ENCODE measurements at places on chromosomes 6 and 20.
A peak's percentile ranks its signal among the peaks of the same experiment; 100 is the strongest.

DNA sequence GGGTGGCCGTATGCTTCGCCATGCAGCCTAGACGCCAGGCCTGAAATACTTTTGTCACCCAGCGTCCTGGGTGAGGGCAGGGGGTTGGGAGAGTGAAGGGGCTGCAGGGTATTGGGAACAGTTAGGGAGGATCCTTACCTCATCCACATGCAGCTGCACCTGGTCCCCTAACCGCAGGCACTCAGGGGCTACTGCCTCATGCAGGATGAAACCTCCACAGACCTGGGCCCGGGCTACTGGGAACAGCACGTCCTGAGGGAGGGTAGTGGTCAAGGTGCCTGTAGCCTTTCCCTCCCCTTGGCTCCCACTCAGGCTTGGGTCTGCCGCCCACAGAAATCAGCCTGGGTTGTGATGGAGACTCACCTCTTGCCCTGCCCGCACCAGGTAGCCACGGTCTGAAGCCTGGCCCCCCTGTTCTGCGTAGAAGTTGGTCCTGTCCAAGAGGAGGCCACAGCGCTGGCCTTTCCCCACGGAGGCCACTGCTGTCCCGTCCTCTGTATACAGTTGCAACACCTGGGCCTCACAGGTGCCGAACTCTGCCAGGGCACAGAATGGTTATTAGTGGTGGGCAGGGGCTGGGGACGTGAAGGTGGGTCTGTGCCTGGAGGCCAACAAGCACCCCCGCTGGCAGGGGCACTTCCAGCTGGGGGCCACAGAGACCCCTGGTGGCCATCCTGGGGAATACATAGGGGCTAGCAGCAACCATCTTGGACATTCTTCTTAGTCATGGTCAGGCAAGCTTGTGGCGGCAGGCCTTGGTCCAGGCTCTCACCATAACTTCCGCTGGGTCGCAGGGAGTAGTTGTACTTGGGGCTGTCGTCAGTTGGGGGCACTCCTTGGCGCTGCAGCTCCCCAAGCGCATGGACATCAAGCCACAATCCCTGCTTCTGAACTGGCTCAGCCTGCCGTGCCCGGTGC, 8.6 kb downstream of the AARS2 start:
- no peak for DNase-seq

DNA sequence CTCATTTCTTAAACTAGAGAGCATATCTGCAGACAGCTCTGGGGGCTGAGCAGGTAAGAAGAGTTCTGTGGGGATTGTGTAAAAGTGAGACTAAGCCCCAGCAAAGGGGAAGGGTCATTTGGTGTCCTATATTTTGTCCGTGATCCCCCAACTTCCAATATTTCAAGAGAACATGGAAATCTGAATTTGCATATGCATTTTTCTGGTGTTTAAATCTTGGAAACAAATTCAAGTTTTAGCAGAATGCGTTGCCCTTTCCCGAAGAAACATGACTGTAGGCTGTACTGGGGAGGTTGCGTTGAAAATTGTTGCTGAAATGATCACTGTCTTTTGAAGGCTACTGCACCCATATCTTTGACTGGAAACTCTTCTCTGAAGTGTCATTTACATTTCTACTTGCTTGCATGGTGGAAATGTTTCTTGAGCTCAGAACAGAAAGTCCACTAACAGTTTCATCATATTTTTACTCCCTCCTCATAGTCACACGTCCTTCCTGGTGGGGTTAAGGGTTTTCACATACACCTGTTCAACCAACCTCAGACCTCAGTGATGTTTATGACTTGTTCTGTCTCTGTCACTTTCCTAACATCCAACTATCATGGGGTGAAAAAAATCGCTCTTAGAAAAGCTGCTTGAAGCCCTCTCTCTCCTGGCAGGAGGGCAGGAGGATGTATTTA, 140.3 kb downstream of the BCAS1 start:
- DNase-seq: no peak

- DNase-seq: no peak
These were observed 13.3 kb downstream of the GGT7 start for GRCh38 chr20:34859367-34859766.

- no peak for DNase-seq
These were observed 235.5 kb upstream of the KCNQ5 start for GRCh38 chr6:72386324-72386723.

GRCh38 chr6:41720262-41720620, 15.2 kb downstream of the TFEB start:
- DNase-seq: no peak

- no peak for DNase-seq
These were observed 132.7 kb downstream of the ERMARD start for GRCh38 chr6:169884158-169884557.

DNA sequence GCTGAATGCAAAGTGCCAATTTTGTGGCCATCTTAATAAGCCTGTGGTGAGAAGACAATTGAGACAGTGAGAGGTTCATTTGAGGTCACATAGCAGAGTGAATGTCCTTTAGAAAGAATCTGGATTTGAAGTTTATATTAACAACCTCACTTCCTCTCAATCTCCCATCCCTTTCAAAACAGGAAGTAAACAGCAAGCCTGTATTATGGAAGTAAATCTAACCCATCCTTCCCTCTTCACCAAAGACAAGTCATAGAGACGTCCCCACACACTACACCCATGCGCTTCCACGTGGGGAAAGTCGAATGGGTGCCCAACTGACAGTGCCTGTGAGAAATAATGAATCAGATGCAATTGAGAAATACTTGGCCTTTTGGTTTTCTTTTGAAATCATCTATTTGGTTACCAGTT, 28.8 kb upstream of the CCND3 start:
- DNase-seq: no peak

- no peak for DNase-seq
These were observed 134.7 kb downstream of the AIG1 start for GRCh38 chr6:143195349-143195845.

DNA sequence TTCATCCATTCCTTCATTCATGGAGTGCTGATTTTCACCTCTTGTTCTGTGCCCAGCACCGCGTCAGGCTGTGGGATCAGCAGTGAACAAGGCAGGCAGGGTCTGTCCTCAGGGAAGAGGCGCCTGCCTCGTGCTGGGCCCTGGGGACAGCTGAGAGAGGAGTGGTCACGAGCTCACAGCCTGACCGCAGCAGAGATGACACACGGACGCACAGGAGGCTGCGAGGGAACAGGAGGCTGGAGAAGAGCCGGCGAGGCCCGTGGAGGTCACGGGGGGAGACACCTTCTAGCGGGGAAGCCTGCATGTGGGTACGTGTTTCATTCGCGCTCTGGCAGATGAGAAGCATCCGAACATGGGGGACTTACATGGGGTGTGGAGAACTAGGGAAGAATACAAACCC, 27.5 kb downstream of the PXDC1 start:
- DNase-seq: no peak

GRCh38 chr6:124539096-124539495, 423.1 kb upstream of the RNF217 start:
- DNase-seq: no peak

GRCh38 chr6:112044856-112045255, 9.0 kb upstream of the CCN6 start:
- no peak for DNase-seq

- DNase-seq: no peak
These were observed 188.3 kb downstream of the OGFRL1 start for GRCh38 chr6:71476872-71477271.

DNA sequence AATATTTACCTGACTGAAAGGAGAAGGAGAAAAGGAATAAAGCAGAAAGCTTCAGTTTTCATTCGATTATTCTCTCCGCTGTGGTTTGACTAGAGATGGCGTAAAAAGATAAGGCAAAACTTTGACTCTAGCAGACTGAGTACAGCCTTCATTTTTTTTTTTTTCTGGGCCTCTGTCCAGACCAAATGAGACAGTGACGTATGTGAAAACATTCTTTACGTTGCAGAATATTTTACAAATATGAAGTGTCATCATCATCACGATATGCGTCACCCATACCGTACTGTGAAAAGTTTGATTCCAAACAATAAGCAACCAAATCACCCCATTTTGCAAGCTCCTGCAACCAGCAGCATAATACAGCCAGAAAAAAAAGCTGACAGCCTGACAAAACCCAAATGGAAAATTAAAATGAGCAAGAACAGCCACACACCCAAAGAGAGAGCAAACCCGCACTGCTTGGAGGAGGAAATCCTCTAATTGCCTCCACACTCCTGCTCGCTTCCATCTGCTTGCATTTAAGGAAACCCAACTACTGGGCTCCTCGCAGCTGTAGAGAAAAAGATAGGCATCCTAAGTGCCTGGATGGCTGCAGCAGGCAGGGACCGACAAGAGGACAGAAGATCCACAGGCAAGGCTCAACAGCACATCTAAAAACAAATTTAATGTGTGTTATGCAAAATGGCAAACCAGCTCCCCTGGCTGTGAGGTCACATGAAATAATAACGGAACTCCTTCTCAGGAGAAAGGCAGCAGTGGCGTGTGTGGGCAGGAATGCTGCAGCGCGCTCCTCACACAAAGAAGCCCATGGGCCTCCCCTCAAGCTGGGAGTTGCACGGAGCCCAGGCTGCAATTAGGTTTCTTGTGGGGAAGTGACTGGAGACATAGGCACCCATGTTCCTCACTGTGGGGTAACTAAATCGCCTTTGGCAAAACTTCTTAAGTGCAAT, 113.1 kb downstream of the FYN start:
- DNase-seq: no peak

DNA sequence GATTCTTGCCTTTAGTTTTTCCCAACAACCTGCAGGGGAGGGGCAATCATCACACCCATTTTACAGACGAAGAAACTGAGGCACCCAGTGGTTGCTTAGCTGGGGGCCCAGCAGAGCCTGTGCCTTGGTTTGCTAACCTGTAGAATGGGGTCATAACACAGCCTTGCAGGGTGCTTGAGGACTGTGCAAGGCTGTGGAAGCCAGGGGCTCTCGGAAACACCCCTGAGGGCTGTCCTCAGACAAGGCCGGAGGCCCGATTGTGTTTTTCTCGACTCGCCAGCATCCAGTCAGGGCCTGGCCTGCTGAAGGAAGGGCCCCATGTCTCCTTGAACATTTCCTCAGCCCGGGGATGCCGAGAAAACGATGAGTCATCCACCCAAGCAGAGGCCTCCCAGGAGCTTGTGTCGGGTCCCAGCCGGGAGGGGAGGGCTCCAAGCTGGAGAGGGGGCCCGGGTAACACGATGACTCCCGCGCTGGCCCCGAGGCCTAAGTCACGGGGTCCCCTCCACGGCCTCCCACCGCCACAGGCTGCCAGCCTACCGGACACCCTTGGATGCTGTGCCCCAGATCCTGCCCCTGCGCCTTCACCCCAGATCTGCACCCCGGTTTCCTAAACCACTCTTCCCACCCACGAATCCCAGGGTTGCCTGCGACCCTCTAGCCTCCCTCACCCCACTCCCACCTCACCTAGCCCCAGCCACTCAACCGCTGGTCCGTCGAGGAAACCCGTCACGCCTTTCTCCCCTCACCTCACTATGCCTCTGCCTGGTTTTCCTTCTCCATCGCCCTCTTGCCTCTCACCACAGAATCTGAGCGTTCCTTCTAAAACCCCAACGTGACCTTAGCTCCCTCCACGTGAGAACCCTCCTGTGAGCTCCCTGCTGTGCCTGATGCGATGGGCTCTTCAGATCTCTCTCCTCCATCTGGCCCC, 10.6 kb downstream of the NOL4L start:
- DNase-seq: peak; percentile 76

GRCh38 chr6:5053864-5054244, 31.3 kb upstream of the PPP1R3G start:
- no peak for DNase-seq

GRCh38 chr6:129643968-129644367, 66.0 kb downstream of the ARHGAP18 start:
- no peak for DNase-seq

GRCh38 chr20:40090236-40090635, 598.8 kb downstream of the MAFB start:
- DNase-seq: no peak

DNA sequence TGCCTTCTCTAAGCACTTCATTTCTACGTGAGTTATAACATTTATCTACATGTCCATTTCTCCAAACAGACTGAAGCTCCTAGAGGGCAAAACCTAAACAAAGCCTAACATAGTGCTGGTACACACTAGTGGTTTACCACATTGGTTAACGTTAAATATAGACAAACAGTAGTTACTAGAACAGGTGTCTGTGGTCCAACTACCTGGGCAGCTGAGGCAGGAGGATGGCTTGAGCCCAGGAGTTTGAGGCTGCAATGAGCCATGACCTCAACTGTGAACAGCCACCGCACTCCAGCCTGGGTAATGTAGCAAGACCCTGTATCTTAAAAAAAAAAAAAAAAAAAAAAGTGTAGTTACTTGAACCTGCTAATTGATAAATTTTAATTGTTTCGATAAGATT, 26.5 kb downstream of the PTPRK start:
- no peak for DNase-seq

DNA sequence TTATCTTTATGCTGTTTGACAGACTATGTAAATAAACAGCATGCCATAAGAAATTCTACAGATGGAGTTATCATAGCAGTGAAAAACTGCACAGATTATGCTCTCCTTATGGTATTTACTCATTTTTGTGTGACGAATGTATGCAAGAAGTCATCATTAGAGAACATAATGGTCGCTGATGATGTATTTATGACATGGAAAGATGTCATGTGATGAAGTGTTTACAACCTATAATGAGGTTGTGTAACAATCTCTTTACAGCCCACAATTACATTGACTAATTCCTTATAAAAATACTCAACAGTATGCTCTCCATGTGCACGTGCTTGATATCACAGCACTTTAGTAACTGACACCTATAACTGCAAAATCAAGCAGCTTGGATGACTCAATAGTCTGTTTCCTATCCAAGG, 192.4 kb downstream of the BMP2 start:
- DNase-seq: no peak

DNA sequence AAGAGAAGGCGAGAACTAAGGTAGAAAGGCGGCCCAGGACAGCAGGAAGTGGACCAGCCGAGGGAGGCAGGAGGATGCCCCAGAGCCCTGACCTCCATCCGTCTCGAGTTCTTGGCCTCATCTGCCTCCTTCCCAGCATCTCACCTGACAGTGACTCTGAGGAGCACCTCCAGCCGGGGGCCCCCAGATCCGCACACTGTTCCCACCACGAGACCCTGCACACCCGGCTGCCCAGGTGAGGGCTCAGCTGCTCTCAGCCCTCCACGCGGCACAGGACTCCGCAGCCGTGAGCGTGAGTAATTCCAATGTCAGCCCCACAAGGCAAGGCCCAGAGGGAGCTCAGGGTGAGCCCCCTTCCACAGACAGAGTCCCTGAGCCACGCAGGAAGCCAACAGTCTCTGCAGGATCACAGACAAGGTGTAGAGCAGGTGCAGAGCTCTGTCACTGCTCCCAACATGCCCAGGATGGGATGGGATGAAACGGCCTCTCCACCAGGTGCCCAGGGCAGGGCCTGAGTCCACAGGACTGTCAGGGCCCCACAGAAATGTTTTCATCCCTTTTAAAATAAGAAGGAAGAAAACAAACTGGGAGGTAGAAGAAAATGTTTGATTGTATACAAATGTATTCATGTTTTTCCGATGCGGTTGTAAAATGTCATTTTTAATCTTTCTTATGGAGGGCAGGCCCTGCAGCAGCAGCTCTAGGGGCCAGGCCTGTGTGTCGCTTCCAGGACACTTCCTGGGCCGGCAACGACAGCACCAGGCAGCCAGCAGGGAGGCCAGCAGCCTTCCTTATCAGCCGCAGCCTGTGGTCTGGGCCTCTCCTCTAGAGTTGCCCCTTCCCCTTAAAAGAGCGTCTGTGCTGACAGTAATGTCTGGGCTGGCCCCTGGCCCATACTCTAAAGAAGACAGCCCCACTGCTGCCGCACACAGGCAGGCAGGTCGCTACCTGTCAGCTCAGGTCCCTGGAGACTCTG, 66.9 kb downstream of the DLL1 start:
- no peak for DNase-seq

- no peak for DNase-seq
These were observed at the start of gene DSE for GRCh38 chr6:116370760-116371119. Gene DSE, plus strand, starts transcription at chr6:116370947. Its CDS starts 28,304 bp downstream, at chr6:116399251.
